B cell (primary cell): ENCODE measurements at places on chromosomes 11 and 22.

GRCh38 chr11:119155733-119156492, 7.1 kb downstream of the ABCG4 start:
- no peak for DNase-seq

- no peak for DNase-seq
Measured at GRCh38 chr11:134257101-134257500, 3.7 kb downstream of the ACAD8 start.

- DNase-seq: no peak
Measured at GRCh38 chr11:129911298-129911697, 15.9 kb upstream of the NFRKB start.

DNA sequence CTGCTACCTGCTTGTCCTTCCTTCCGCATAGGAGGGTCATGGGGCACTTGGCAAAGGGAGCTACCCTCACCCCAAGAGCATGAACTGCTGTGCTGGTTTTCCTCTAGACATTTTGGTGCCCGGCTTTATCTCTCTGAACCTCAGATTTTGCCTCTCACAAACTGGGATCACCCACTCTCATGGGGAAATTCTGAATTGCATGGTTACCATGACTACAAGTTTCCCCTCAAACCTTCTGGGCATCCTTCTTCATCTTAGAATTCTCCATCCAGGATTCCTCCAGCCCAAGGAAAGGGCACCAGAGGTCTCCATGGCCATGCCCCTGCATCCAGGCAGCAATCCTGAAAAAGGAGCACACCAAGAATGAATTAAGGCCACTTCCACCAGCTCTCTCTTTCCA, 180.1 kb upstream of the NECTIN1 start:
- no peak for DNase-seq

GRCh38 chr22:33728847-33729246, 191.4 kb downstream of the LARGE1 start:
- DNase-seq: no peak

DNA sequence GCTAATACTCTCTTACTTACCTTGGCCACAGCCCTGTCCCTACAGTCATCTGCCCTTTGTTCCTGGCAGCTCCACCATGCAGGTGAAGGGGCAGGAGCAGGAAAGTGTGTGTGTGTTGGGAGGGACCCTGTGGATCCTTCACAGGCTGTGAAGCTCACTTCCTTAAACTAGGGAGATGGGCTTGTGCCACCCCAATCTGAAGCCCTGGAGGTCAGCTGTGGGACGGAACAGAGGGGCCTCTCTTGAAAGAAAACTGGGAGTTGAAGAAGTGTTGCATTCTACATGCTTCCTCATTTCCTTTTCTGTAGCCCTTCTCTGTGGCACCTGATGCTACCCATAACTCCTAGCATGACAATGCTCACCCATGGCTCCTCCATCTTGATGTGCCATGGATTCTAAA, 11.7 kb downstream of the FADS1 start:
- DNase-seq: no peak

DNA sequence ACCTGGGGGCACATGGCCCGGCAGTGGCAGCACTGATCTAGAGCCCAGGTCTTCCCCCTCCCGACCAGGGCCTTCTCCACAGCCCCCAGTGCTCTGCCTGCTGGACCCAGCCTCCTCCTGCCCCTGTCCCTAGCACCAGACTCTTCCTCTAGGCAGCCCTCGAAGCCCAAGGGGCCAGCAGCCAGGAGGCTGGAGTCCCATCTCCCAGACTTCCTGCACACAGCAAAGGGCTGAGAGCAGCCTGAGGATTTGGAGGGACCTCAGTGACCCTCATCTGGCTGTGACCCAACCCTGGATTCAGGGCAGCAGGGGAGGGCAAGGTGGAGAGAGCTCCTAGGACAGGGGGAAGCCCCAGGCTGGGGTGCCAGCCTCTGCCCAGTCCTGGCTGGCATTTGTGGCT, 3.0 kb downstream of the RHOD start:
- no peak for DNase-seq

DNA sequence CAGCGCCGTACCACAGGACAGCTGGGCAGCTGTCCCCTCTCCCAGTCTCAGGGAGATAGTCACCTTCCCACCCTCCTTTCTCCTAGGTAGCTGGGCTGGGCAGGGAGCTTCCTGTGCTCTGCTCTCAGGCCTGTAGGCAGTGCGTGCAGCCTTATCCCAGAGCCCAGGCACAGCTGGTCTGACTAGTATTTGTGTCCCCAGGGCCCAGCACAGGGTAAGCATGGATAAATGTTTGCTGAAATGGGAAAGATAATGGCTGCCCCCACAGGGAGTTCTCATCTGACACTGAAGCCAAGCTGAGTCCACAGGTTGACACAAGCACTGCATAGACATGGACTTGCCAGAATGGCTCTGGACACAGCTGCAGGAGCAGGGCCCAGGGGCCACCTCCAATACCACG, 9.8 kb downstream of the SLC15A3 start:
- DNase-seq: no peak

DNA sequence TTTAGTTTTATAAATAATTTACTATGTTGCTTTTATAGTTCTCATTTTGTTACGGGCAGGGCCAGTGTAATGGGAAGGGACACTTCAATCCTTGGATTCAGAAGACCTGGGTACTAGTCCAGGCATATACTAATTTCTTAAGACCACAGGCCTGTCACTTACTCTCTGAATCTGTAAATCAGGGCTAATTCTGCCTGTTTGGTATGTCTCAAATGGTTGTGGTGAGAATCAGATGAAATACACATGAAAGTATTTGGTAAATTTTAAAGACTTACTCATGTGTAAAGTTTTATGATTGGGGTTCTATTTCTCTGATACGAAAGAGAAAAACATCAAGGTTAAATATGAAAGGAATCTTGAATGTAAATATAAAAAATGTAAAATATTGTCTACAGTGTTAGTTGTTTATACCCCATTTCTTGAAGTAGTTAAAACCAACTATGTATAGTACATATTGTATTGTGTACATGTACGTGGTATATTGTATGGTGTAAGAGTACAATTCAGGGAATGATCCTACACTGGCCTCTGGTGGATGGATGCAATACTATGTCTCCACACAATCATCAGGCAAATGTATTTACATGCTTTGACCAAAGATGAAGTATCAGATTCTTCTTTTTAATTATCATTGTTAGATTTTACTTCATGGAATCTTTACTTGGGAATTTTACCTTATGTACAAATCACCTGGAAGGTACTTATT, 24.5 kb upstream of the RAG2 start:
- DNase-seq: no peak
